ENCODE measurements at places on chromosomes 3 and 15.

GRCh38 chr3:141091426-141091825, 40.3 kb downstream of the SPSB4 start:
- no peak for DNase-seq

GRCh38 chr3:14663396-14664135, 11.4 kb upstream of the C3orf20 start:
- DNase-seq = no peak

- DNase-seq = peak; percentile 69
Observed at GRCh38 chr3:194875581-194876402, 190.1 kb downstream of the FAM43A start.

- DNase-seq = peak; percentile 86
Observed at GRCh38 chr3:188578576-188579363, 424.8 kb downstream of the LPP start.

- no peak for DNase-seq
Observed at GRCh38 chr3:27615555-27615954, 106.6 kb downstream of the EOMES start.

GRCh38 chr3:4417449-4417848, 49.6 kb downstream of the SUMF1 start:
- DNase-seq = peak; percentile 53

DNA sequence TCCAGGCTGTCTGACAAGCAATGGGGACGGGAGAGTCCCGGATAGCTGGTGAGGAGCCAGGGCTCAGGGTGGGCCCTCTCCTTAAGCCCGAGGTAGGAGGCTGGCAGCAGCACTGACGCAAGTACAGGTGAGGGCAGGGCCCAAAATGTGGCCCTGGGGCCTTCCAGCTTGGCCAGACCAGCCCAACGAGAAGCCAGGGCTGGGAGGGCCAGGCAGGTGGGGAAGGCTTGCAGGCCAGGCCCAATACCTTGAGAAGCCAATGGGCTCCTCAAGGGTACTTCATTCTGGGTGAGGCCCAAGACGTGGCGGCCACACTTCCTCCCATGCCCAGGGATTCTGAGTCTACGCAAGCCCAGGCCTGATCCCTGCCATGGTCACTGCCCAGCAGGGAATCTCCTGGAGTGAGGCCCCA, 37.2 kb downstream of the AMOTL2 start:
- DNase-seq = no peak

GRCh38 chr3:43317461-43318316, 31.3 kb downstream of the SNRK start:
- peak; percentile 35 for DNase-seq

Measured in fibroblast of skin of back (primary cell).